DMS53 (cell line): ENCODE measurements at places on chromosomes 2 and 18.
A peak's percentile ranks its signal among the peaks of the same experiment; 100 is the strongest.

GRCh38 chr2:161954103-161954502, 119.9 kb downstream of the DPP4 start:
- DNase-seq = peak; percentile 60

DNA sequence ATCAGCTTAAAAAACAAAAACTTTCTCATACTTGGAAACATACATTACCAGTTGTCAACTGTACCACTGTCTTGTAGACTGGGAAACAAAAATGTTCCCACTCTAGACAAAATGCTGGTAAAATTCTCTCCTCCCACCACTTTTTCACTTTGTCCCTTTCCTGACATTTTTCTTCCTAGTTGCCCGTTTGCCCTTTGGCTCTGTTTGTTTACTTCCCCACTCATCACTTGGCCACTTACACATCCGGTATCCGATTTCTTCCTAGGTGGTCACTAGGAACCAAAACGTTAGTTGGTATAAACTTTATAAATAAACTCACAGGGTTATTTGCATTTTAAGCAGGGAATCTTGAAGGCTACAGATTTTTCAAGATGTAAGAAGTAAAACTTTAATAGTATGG, 84.9 kb downstream of the METTL4 start:
- DNase-seq = peak; percentile 90

- DNase-seq = no peak
Observed at GRCh38 chr2:98554116-98554861, 54.0 kb downstream of the COA5 start.

DNA sequence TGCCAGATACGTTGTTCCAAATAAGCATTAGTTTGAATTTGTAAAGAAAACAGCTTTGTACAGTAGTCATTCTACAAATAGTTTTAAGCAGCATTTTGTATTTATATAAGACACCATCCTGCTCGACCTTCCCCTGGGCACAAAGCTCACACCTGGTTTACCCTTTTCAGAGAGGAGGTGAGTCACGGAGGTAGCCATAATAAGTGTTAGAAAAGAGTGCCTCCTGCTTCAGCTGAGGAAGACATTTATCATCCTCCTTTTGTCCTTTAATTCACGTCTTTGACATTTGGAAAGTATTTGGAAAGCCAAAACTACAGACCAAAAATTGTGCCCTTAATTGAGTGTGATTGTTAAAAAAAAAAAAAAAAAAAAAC, 6.8 kb downstream of the RAB12 start:
- DNase-seq = peak; percentile 82

- no peak for DNase-seq
Observed at GRCh38 chr2:120580709-120581108, 155.0 kb upstream of the GLI2 start.

DNA sequence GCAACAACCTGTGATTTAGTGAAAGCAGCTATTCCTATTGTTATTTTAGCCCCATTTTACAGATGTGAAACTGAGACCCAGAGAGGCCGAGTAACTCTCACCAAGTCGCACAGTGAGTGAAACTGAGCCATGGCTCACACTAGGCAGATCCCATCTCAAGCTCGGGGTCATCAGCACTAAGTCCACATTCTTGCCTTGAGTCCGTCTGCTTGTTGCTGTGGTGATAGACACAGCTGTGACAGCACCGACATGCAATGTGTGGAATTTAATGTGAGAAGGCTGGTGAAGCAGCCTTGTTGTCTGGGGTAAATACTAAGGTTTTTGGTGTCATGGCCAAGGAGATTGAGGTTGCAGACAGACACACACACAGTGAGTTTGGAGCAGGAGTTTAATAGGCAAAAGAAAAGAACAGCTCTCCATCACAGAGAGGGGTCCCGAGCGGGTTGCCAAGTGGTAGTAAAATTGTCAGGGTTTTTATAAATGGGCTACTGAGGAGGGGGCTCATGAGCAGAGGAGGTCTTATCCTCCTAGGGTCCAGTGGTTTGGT, 40.2 kb upstream of the GMCL1 start:
- DNase-seq = no peak

DNA sequence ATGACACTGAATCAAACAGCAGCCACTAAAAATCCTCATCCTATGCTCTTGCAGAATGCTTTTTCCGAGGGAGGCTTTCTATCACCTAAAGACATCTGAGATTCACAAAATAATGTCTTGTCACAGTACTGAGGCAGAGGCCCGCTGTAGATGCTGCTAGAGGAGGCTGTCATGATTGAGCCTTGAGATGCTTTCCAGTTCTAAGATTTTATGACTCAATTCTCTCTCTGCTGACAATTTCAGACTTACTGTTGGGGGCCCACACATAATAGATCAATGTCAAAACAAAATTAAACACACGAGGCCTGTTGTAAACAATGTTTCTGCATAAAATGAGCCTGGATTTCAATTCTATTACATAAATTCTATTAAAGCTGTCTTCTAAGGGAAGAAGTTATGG, 132.7 kb upstream of the ARL4C start:
- no peak for DNase-seq

- DNase-seq = no peak
Observed at GRCh38 chr2:68811364-68811763, 59.8 kb downstream of the BMP10 start.

DNA sequence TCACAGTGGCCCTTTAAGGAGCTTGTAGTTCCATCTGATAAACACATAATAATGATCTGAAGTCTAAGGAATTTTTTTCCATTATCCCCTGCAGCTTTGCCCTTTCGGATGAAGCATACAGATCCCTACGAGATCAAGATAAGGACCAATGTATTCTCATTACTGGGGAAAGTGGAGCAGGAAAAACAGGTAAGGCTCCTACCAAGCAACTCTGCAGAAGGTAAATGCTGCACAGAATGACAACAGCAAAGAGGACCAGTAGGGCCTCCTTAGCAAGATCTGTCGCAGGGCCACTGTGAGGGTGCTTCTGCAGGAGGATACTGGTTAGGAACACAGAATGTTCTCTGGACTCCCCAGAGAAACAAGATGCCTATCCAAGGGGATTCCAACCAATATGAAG, 84.6 kb downstream of the MYO1B start:
- DNase-seq = no peak

DNA sequence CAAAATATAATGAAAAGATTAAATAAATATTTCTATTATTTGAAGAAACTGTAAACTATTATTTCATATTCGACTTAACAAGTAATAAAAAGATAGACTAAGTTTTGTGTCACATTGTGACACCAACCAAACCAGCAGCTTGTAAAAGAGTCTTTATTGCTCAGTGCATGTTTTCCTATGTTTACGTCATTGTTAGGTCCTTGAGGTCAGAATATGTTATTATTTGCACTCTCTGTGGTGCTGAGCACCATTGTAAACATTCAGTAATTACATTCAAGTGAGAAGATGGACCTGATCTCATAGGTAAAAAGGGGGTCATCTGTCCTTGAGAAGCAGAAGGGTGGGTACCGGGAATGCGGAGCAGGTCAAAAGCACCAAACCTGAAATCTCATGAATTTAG, 1999.1 kb upstream of the CELF4 start:
- DNase-seq = peak; percentile 81

DNA sequence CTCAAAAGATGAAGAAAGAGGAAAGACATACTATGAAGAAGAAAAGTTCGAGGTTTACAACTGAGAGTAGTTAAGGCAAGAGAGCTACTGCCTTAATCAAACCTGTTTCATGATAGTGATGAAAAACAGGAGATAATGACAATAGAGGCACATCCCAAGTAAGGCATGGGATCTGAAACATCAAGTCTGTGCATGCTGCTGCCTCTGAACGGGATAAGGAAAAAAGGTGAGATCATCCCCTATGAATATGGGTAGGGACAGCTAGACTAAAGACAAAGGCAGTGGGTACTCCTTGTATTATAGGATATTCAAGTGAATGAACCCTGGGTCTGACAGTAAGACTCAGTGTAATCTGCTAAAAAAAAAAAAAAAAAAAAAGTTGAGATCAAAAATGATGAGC, 3.0 kb downstream of the EXOC6B start:
- no peak for DNase-seq

GRCh38 chr2:15890936-15891905, 49.1 kb upstream of the MYCN start:
- no peak for DNase-seq

DNA sequence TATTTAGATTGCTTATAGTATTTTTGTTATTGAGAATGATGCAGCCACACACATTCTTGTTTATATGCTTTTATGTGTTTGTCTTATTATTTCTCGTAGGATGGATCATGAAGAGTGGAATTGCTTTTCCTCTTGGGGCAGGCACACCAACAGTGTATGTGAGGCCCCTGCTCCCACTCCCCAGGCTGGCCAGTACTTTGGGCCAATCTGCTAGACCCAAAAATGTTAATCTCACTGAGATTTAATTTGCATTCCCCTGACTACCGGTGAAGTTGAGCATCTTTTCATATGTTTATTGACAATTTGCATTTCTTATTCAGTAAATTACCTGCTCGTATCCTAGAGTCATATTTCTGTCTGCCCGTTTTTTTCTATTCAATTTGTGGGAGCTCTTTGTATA, 4.7 kb upstream of the MYCN start:
- no peak for DNase-seq

- DNase-seq = no peak
Observed at GRCh38 chr2:181952404-181953226, 33.0 kb upstream of the PPP1R1C start.

GRCh38 chr2:10169581-10169980, 47.0 kb downstream of the RRM2 start:
- no peak for DNase-seq

DNA sequence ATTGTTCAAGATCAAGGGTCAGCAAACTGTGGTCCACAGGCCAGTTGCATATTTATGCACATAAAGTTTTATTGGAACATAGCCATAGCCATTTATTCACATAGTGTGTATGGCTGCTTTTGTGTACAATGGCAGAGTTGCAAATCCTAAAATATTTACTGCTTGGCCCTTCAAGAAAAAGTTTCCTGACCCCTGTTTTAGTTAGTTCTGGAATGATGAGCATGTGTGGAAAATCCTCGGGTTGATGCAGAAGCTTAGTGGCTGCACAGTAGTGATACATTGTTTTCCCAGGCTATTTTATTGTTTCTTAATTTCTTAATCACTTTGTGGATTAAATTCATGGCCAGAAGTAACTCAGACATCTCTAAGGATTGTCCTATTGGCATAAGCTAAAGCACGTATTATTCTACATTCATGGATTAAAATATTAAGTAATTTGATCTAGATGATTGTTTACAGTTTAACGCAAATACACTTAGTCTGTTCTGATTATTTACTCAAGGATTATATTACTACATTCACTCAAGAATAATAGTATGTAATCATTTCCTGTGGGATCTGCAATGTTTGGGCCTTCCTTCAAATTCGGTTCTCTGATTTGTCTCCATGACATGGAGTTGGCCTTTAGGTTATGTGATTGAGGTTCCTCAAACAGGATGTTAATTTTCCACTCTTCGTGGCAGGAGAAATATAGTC, 165.5 kb downstream of the TMEM247 start:
- DNase-seq = peak; percentile 88

DNA sequence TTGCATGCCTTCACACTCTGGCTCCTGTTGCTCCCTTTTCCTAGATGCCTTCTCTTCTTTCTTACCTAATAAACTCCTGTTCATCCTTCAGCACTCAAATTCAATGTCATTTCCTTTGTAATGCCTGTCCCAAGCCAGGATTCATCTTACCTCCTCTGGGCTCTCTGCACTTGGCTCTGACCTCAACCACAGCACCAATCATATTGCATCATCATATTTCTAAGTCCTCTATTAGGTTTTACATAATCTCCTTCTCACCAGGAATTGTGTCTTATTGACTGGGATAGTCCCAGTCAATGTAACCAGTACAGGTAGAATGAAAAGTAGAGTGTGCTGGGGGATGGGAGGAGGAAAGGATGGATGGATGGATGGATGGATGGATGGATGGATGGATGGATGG, 187.1 kb downstream of the NRP2 start:
- DNase-seq = no peak

DNA sequence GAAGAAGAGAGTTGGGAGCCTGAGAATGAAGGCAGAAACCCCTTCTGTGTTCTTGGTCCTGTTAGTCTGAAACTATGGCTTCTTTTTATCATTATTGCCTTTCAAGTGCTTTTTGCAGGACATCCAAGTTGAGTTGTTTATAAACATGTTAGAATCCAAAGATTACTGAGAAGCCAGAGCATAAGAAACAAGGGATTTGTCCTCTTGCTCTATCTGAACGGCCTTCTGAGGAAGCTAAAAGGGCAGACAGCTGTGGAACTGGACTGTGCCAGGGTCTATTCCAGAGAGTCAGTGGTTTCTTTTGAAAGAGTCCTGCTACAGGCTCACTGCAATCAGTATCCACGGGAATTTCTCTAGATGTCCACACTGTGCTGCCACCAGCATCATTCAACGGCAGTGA, 86.6 kb downstream of the ARHGAP28 start:
- no peak for DNase-seq
